ENCODE measurements at places on chromosomes 5 and 9. TPM values are rescaled to one million over a fixed set of nuclear protein-coding genes. Genes with fewer than 3 reads are reported as not detected.

Gene TICAM2
- 1.6 TPM for total RNA-seq

Gene SOX30
- not detected for total RNA-seq

Gene C9orf153
- total RNA-seq, result not detected

Gene CAVIN4
- 0.26 TPM for total RNA-seq

Gene LRRC26
- 0.59 TPM for total RNA-seq

Gene SV2C
- not detected for total RNA-seq

Gene ANKRD31
- not detected for total RNA-seq

Gene SLC34A3
- total RNA-seq, result 0.28 TPM

Gene AGXT2
- not detected for total RNA-seq

Gene ZNF608
- 0.86 TPM for total RNA-seq

Gene CLIC3
- total RNA-seq, result 5.2 TPM

Gene PCDHB9
- total RNA-seq, result 0.26 TPM

All from A549 treated with Mapracorat at 1 μM for 4 hours (cell line).